ENCODE measurements at places on chromosomes 12 and 14.

DNA sequence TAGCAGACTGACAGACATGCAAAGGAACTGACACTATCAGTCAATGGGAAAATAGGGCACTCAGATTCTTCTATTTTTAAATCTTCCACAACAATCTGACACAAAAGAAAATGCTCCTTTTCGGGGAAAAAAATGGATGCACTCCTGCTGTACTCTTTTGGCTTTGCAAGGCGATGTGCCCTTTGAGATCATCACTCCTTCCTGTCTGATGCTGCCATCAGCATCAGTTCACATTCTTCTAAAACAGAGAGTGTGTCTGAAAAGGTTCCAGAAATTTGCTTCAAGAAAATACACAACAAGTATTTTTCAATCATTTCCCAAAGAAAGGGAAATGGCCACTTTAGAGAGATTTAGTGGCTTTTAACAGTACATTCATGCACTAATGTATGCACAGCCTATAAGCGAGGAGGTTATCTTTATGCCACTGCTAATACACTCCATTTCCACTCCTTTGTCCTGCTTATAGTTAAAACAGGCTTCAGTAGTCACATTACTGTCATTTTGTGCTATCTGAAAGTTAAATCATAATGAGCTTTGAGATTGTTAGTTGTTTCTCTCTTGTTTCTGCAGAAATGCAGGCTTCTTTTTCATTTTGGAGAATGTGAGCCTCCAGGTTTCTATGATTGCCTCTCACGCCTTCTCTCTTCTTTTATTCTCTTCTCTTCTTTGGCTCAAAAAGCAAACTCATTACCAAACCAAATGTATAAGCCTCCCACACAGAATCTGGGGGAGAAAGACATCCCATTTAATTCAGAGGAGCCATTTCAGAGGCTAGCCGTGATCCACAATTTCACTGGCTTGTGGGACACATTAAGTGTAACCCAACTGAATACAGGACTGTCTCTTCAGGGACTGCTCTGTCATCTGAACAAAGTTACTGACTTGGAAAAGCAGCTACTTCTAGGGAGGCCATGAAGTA is 110.9 kb upstream of the CCDC196 start:
- DNase-seq = no peak

DNA sequence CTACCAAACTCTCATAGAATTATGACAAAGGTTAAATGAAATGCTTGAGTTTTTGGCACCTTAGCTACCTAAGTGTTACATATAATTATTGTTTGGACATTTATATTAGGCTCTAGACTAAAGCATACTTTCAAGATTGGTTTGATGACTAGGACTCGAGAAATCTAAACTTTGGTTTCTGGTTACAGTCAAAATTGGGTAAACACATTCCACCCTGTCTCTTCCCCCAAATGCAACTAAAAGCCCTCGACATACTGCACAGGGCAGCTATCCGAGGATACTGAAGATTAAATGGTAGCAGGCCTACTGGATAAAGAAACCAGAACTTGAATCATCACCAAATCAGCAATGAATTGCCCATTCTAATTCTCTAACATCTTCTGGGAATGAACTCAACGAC is 369.1 kb downstream of the PRKD1 start:
- peak; percentile 2 for DNase-seq

GRCh38 chr14:90755661-90756304 is 60.4 kb downstream of the TTC7B start:
- no peak for DNase-seq

DNA sequence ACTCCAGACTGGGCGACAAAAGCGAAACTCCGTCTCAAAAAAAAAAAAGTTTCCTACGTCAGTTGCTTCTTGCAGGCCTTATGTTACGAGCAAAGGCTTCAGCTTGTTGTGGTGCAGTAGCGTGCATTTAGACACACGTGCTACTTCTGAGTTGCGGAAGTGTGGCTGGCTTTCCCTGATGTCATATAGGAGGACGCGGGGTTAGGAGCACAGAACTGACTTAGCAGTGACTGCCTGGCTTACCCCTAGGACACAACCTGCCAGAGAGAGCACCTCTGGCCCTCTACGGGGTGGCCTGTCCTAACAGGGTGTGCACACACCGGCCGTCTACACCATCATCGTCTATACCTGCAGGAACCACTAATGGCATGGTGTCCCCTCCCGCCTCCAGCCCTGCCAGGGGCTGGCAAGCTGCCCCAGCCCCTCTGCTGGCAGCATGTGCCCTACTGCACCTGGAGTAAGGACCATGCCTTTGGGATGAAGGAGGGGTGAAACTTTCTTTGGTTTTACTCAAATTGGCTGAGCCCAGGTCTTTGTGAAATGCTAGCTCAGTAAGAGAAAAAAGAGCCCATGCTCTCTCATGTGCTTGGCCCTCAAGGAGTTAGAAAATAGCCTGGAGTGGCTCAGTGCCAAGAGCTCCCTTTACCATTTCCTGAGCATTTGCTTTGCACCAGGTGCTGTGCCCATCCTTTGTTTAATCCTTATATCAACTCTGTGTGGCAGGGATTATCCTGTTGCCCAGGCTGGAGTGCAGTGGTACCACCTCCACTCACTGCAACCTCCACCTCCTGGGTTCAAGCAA is 1.7 kb upstream of the GPR68 start:
- no peak for DNase-seq

DNA sequence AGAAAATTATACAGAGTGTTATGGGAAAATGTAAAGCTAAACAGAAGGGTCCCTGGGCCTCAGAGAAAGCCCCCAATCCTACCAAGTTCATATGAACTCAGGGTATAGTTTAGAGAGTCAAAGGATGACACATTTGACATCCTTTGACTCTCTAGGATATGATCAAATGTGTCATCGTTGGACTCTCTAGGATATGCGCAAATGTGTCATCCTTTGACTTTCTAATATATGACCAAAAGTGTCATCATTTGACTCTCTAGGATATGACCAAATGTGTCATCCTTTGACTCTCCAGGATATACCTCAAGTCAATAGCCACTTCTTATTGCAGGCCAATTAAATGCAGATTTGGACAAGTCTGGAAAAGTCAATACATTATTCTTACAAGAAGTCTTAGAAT is 204.8 kb upstream of the IGF1 start:
- peak; percentile 32 for DNase-seq

GRCh38 chr12:38890102-38890855 is 15.1 kb downstream of the CPNE8 start:
- no peak for DNase-seq

- no peak for DNase-seq
These were observed 313.1 kb downstream of the ADGRD1 start for GRCh38 chr12:131266591-131267467.

GRCh38 chr12:27060740-27061139 is 21.6 kb downstream of the C12orf71 start:
- no peak for DNase-seq

GRCh38 chr12:52175371-52176350 is 16.2 kb downstream of the KRT80 start:
- no peak for DNase-seq

- DNase-seq = no peak
These were observed 68.9 kb downstream of the MOK start for GRCh38 chr14:102236026-102236425.

GRCh38 chr12:46515829-46516228 is 143.3 kb upstream of the SLC38A2 start:
- no peak for DNase-seq

DNA sequence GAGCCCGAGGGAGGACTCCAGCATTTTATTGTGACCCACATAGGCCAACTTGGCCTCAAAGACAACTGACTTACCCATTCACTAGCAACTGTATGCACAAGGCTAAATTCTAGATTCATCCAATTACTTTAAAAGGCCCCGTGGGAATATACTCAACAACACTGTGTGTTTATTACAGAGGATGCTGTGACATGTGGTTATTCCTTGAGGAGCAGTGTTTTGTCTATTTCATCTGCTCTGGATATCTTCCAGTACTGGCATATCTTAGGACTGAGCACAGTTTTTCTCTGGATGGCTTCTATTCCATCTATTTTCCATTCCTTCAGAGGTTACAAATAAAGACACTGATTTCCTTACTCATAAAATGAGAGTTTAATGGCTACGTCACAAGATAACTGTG is 87.2 kb upstream of the KRAS start:
- no peak for DNase-seq

GRCh38 chr14:92625213-92625612 is 111.6 kb downstream of the RIN3 start:
- DNase-seq = peak; percentile 97

DNA sequence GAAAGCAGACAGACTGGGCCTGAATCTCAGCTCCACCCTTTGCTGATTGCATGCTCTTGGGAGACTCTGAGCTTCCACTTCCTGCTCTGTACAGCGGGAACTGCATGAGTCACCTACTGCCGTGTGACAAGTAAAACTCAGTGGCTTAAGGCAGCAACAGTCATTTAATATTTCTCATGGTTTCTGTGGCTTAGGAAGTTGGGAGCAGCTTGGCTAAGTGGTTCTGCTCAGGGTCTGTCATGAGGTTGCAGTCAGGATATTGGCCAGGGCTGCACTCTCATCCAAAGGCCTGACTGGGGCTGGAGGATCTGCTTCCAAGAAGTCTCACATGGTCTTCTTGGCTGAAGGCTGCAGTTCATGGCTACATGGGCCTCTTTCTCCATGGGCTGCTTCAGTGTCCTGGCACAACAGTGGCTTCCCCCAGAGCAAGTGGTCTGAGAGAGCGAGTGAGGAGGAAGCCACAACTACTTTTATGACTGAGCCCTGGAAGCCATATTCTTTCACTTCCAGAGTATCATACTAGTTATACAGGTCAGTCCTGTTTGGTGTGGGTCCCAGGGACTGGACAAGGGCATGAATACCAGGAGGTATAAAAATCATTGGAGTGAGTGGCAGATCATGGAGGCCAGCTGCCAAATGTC is 49.7 kb downstream of the FAM222A start:
- peak; percentile 76 for DNase-seq
